ENCODE measurements at places on chromosomes 11 and 22. TPM values are rescaled to one million over a fixed set of nuclear protein-coding genes. Genes with fewer than 3 reads are reported as not detected.

DNA sequence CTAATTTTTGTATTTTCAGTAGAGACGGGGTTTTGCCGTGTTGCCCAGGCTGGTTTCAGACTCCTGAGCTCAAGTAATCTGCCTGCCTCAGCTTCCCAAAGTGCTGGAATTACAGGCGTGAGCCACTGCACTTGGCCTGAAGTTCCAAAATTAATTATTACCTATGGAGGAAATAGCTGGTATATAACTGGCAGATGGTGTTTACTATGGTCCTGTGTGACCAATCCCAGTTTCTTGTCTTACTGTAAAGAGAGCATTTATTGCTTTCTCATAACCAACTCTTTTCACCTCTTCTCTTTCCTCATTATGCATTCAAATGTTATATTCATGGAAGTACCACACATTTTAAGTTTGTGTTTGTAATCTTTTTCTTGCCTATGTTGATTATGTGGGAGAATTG, 24.2 kb upstream of the ACAT1 start:
- H3K4me1 ChIP-seq, result peaks cover 6% of the 10 kb centered on the region
- H3K27me3 ChIP-seq, result no peaks in the 10 kb centered on the region
- no peak overlapping the region for H3K4me3 ChIP-seq
- no peak overlapping the region for H3K27ac ChIP-seq
- H3K36me3 ChIP-seq, result peaks cover 15% of the 10 kb centered on the region
- no peak for DNase-seq

- no peaks in the 10 kb centered on the region for H3K36me3 ChIP-seq
- H3K4me3 ChIP-seq, result no peak overlapping the region
- H3K4me1 ChIP-seq, result no peaks in the 10 kb centered on the region
- no peak overlapping the region for H3K27ac ChIP-seq
- no peak for DNase-seq
Observed at GRCh38 chr11:99241066-99241465, 220.3 kb downstream of the CNTN5 start.

Gene RFPL2
- total RNA-seq, result 11.8 TPM

Gene IL10RA
- 0.82 TPM for total RNA-seq

DNA sequence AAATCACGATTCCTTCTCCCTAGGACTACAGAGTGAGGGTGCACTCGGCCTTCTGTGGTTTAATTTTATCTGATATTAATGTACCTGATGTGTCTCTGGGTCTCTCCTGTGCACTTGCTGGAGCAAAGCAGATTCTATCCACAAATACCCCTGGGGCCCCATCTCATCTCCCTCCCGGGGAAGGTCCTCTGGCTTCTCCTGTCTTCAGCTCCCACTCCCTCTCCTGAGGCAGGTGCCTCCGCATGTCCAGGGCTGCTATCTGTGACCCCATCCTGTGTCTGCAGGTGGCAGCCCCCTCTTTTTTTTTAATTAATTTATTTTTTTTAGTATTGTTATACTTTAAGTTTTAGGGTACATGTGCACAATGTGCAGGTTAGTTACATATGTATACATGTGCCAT, 558.7 kb downstream of the BRD1 start:
- no peak for DNase-seq
- H3K36me3 ChIP-seq, result no peaks in the 10 kb centered on the region
- H3K27me3 ChIP-seq, result peaks cover 3% of the 10 kb centered on the region
- no peak overlapping the region for H3K27ac ChIP-seq

Gene TAF10
- 62.2 TPM for total RNA-seq
